ENCODE measurements at places on chromosomes 6 and 20.

DNA sequence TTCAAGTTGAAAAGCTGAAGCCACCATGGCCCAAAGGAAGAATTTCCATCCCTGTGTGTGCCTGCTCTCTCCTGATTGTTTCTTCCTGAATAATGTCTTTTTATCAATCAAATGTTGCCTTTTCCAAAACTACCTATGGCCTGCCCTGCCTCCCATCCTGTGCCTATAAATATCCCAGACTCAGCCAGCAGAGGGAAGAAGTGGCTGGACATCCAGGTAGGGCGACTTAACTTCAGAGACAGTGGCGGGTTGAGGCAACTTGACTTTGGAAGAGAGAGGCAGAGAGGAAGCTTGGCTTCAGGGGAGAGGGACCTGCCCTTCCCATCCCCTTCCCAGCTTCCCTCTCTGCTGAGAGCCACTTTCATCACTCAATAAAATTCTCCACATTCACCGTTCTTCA is 133.0 kb downstream of the LCA5 start:
- DNase-seq: no peak

- no peak for DNase-seq
Measured at GRCh38 chr20:40512994-40513393, 176.0 kb downstream of the MAFB start.

- no peak for DNase-seq
Measured at GRCh38 chr6:158259136-158259535, 53.1 kb upstream of the TULP4 start.

DNA sequence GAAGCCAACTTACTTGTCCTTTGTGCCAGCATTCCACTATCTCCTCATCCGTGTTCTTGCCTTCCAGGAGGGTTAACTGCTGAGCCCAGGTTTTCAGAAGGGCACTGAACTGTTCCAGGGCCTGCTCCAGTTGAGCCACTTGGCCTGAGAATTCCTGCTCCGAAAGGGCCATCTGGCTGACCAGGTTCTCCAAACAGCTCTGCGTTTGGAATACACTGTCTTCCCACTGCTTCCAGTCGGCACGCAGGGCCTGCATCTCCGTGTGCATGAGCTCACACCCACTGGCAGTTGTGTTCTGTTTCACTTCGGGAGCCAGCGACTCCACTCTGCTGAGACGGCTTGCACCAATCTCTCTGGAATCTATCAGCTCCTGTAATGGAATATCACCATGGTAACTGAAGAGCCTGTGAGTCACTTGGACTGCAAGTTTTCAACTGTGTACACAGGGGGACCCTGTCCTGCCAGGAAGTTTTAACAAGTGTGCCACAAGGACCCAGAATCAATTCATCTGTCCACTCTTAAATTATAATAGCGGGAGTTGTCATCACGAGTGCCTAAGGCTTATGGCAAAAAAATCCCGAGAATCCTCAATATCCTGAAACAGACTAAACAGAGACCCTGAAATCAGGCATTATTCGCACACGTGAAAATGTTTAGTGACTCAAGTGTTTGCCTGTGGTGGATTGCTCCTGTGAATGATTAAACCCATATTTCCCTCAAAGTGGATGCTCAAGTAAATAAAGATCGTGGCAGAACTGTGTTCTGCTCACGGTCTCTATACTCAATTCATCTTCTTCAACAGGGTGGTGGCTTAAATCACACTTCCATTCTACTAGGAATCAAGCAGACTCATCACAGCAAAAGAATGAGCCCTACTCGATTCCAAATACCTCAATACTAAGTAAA is 255.9 kb downstream of the SYNE1 start:
- DNase-seq: peak; percentile 62

GRCh38 chr6:139996253-139996834 is 621.9 kb upstream of the CITED2 start:
- peak; percentile 32 for DNase-seq

GRCh38 chr6:43644940-43645612 is at the start of gene RSPH9:
TSS of gene RSPH9 (plus strand) at chr6:43645036. CDS start at chr6:43645099, 63 bp downstream.
- DNase-seq: no peak

DNA sequence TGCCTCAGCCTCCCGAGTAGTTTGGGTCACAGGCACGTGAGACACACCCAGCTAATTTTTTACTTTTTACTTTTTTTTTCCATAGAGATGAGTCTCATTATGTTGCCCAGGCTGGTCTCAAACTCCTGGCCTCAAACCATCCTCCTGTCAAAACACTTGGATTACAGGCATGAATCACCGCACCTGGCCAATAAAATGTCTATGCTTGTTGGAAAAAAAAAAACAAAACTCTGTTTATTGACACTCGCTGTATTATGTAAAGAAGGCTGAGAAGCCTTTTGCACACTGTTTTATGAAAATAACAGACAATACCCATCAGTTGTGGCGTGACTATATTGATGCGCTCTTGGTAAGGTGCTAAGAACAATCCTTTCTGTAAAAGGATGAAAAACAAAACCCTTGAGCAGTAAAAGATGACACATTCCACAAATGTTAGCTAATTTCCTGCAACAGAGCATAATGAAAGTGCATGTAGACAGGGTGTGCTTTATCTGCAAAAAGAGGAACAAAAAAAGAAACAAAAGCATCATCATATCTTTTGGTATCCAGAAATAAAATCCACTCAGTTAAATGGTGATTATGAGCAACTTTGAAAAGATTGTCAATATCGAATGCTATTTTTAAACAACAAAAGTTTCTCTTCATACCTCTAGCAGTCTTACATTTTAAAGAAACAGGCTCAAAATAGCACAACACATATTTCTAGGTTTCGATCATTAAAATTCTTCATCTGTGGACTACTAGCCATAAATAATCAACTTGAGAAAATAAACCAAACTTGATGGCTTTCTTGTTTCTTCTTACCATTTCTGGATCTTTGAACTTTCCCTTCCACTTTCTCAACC is 108.3 kb upstream of the PHACTR1 start:
- no peak for DNase-seq

DNA sequence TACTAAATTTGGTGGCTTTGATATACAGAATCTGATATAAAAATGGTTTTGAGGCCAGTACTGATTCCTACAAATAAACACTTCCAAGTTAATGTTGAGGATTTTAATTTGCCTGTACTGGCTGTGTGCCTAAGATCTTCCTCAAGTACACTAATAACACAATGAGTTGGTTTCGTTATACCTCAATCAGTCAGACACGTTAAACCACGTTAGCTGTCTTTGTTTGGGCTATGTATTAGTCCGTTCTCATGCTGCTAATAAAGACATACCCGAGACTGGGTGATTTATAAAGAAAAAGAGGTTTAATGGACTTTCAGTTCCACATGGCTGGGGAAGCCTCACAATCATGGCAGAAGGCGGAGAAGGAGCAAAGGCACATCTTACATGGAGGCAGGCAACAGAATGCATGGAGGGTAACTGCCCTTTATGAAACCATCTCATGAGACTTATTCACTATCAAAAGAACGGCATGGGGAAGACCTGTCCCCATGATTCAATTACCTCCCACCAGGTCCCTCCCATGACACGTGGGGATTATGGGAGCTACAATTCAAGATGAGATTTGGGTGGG is 46.2 kb downstream of the NT5E start:
- no peak for DNase-seq

GRCh38 chr6:109720311-109720710 is 29.2 kb downstream of the FIG4 start:
- DNase-seq: no peak

GRCh38 chr6:25869840-25870239 is 4.2 kb downstream of the SLC17A3 start:
- DNase-seq: no peak

DNA sequence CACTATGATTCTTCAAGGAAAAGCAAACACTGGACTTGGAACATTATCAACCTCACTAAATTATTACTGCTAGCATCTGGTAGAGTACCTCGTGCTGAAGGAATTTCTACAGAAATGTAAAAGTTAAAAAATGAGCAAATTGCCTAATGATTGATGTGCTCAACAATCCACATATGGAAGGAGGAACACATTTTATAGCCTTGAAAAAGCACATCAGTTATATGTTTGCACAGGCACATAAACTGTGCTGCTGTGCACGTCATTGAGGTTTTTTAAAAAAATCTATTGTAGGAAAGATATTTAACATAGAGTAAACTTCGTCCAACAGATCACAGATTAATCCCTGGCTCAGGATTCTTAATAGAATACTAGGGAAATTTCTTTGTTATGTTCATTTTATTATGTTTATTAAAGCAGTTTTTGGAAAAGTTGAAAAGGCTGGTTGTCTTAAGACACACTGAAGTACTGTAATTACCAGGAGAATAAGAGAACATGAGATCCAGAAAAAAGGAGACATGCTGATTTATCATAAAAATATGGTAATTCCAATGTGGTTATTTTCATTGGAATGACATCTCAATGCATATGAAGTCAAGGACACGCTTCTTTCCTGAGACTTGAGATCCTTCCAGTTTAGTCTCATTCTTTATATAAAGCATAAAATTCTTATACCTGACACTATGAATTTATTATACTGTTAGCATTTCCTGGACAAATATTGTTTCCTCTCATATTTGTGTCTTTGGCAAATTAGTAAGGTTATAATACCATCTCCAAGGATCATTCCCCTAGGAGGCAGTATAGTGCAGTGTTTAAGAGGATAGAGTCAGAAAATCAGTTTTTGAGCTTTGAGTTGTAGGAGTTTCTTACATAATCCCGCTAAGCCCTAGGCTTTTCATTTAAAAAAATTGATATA is 511.1 kb downstream of the TENT5A start:
- peak; percentile 6 for DNase-seq

DNA sequence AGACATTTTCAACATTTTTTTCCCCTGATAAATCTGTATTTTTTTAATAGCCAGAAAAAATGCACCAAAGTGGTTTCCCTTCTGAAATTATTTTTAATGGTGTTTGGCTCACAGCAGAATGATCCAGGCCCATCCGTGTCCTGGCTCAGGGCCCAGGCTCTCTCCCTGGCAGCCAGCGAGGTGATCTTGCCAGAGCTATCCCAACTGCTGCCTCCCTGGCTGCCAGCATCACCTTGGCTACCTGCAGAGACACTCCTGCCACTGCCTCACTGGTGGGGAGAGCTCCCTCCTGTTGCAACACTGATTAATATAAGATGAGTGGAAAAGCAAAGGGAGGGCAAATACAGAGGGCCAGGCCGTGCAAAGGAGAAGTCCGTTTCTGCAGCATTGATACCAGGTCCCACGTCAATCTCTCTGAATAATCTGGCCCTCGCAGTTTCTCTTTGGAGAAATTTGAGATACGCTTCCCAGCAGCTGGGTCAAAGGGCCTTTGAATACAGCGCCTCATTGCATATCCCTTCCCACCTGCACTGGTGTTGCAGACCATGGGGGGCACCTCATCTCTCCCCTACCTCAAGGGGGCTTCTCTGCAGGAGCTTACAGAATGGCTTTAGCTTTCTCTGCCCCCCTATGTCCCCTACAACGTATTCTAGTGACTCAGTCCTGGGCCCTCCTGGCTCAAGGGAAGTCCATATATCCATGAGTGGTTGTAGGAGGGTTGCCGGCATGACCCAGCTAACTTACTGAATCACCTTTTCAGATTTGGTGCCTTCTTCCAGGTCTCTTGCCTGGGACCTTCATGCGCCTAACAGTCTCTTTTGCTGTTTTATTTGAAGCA is 12.8 kb upstream of the DSTN start:
- DNase-seq: no peak

DNA sequence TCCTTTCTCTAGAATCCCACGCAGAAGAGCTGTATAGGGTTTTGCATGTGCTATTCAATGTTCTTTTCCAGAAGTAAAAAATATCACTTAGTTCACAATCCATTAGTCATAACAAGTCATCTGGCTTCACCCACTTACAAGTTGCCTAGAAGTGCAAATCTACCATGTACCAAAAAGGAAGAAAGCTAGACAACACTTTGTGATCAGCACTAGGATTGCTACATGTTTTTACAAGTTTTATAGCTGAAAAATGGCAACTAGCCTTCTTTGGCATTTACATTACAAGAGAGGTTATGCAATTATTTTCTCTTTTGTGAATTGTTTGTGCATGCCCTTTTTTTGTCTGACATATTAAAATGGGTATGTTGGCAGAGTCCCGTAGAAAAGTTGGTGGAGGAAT is 85.6 kb upstream of the PTPRK start:
- no peak for DNase-seq

DNA sequence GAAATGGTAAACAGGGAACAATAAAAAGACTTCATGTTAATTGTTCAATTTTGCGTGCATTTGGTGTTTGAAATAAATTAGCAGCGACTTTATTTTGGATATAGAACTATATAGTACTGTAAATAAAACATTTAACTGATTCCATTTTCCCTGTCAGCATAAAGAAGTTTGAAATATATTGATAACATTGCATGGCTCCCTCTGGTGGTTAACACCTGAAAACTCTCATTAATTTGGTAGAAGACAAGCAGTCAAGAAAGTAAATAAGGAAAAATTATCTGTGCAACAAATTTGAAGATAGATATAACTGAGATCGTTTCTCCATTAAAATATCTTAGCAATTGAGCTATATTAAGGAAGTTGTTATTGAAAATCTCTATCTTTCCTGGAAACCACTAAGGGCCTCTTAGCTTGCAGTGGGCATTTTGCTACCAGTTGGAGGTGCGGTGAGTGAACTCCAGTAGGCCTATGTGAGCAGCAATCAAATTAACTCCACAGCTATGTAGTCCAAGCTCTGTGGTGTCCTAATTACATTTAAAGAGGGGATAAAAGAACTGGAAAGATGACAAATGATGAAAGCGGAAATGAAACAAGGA is 435.7 kb upstream of the FKBP1C start:
- DNase-seq: no peak

DNA sequence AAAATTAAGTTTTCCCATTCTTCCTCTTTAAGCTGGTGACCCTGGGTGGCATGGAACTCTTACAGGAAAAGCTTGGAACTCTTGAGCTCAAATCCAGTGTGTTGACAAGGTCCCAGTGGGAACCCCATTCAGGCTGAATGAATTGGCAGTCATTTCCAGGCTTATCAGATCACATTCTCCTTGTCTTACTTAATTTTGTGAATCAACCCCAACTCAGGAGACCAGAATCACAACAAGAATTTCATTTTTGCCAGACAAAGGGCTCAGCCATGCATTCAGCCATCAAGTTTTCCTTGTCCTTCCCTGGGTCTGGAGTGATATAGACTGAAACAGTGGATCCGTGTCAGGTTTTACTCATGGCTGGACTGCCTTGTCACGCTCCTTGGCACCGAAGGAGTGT is 92.1 kb upstream of the EEF1E1 start:
- DNase-seq: no peak

GRCh38 chr20:58816957-58817651 is 33.6 kb downstream of the GNAS-AS1 start:
- no peak for DNase-seq

GRCh38 chr20:33864324-33864963 is 53.3 kb downstream of the CHMP4B start:
- DNase-seq: no peak

DNA sequence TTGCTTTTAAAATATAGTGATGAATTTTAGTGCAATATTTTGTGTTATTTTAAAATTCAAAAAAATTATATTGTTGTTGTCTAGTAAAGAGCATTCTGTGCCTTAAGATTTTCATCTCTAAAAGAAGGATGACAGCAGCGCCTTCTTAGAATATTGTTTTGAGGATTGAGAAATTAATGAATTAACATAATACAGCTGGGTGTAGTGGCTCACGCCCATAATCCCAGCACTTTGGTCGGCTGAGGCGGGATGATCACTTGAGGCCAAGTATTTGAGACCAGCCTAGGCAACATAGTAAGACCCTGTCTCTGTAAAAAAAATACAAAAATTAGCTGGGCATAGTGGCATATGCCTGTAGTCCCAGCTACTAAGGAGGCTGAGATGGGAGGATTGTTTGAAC is 6.8 kb downstream of the TIAM2 start:
- no peak for DNase-seq

GRCh38 chr6:121652223-121652622 is 216.8 kb downstream of the GJA1 start:
- no peak for DNase-seq
